ENCODE measurements at places on chromosomes 7 and 10.

GRCh38 chr7:154419344-154419743 lies 367.1 kb downstream of the DPP6 start:
- DNase-seq = no peak

- DNase-seq = peak; percentile 97
Observed at GRCh38 chr7:140640727-140641523, at the start of gene DENND2A. TSS of gene DENND2A (minus strand) at chr7:140640813. CDS start at chr7:140602397, 38,416 bp downstream.

DNA sequence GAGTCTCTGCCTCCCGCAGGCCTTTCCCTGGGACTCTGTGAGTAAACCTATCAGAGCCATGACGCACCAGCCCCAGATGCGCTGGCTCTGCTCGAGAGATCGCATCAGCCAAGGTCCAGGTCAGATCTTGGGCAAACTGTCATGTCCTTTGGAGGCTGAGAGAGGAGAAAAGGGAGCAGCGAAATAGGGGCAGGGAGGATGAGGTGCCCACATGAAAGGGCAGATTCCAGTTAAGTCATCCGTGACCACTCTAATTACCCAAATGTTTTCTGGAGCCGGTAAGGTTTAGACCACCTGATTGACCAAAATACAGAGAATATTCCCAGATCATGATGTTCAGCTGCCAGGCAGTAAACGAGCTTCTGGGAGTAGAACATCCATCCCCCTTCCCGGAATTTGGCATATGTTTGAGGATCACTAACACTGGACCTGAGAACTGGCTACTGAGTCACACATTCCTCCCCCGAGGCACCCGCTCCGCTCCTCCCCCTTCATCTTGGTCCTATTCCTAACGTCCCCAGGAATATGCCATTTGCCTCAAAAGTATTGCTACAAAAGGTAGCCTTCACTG lies 88.0 kb downstream of the FGFR2 start:
- DNase-seq = peak; percentile 95

DNA sequence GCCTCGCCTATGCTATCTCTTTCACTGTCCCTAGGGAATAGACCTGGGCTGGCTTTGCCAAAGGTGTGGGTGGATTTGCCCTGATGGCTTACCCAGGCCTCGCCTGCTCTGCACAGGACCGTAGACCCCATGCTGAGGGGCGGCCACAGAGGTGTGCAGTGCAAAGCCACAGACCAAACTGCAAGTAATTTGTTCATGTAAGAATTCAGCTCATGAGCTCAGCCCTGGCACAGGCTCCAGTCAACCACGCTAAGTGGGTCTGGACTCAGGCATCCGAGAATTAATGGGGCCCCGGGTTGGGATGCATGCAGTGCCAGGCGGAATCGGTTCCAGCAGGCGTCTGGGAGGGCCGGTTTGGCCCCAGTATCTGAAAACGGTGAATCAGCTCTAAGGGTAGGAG lies 445.2 kb downstream of the DNAJB6 start:
- no peak for DNase-seq

- peak; percentile 2 for DNase-seq
Observed at GRCh38 chr10:110568055-110568735, 700 bp downstream of the SMC3 start.

DNA sequence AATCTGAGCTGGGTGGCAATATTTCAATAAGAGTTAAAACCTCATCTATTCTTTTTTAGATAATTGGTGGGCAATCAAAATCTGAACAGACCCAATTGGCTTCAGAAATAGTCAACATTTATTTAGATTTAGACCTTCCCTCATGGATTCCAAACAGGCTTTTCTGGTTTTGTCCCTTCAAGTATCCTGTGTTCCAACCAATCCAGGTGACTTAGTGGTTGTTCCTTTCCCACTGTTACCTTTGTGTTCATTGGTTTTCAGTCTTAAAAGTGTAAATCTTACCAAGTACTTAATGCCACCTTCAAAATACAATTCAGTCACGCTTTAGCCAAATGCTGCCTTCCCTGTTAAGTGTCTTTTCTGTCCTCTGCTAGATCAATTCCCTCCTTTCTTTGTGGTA lies 85.9 kb downstream of the AHR start:
- DNase-seq = peak; percentile 54

- DNase-seq = peak; percentile 6
Observed at GRCh38 chr7:18648849-18649758, 153.6 kb downstream of the HDAC9 start.

DNA sequence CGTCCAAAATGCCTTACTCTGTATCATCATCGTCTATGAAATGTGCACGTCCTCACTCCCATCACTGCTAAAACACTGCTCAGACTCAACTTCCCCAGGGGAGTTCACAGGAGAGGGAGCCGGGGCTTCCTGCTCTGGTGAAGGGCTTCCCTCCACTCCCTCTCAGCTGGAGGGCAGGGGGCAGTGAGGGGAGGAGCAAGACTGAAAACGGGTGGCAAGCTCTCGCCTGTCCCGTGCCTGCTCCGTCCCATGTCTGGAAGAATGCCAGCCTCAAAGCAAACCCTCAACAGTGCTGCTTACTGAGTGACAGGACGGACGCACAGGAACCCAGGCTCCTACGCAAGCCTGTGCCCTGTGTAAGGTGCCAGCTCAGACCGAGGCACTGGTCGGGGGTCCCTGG lies 25.1 kb downstream of the PRKAG2 start:
- DNase-seq = no peak

DNA sequence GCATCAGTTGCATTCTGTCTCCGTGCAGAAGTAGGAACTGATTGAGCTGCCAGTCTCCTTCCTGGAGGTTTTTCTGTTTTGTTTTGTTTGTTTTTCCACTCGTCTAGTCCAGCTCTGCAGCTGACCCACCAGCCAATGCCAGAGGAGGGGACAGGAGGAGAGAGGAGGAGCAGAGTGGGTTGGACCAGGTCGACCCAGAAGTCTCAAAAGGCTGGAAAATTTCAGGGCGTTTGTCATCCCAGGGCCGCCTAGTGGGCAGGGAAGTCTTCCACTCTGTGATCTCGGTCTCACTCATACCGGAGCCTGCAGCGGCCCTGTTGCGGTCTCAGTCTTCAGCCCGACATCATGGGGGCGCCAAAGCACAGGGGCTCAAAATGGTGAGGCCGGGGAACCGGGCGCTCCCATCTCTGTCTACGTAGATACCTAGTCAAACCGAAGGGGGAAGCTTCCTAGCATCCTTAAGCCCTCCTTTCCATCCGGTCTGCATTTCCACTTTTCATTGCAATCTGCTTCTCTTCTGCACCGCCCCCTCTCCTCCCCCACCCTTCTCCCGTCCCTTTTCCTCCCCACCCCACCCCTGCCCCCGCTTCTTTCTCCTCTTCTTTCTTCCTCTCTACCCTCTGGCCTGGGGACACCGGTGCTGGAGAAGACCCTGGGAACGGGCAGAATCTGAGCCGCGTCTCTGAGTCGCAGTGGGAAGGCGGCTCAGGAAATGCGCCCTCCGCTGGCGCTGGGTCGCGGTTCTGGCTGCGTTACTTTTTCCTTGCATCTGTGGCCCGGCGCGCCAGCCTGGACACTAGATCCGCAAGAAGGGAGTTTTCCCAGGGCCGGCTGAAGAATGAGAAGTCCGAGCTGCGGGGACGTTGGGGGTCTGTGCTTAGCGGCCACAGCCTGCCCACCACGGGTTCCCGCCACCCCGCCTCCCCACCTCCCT lies 16.2 kb upstream of the PAX2 start:
- DNase-seq = peak; percentile 61

DNA sequence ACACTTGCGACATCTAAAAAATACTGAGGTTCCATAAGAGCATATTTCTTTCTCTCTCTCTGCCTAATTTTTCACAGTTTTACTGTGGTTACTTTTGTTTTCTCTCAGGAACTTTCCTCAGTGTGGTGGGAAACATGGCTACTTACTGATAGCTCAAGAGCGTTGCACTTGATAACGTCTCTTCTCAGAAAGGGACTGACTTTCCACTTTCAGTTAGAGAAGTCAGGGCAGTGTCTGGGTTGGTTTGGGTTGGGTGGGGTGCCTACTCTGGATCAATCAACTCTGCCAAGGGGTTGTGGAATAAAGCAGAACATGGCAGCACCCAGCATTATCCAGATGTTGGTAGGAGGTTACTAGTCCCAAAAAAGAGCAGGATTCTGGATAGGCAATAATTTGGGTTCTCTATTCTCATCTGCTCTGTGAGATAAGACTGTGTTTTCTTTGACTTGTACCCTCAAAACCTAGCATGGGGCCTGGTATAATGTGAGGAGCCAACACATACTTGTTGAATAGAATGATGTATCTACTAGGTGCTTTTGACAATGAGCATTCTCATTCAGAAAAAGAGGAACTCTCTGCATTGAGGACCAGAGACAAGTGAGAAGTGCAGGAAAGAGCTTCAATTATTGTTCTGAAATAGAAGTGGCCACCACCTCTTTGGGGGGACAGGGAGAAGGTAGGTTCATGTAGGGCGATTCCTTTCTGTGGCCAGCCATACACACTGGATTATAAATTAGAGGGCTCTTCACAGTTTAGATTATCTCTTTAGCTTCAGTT lies 315.7 kb downstream of the REEP3 start:
- no peak for DNase-seq

GRCh38 chr10:47454780-47455058 lies 29.2 kb downstream of the ANXA8 start:
- no peak for DNase-seq

GRCh38 chr10:77072361-77072835 lies 565.2 kb downstream of the KCNMA1 start:
- no peak for DNase-seq

GRCh38 chr10:43453266-43453831 lies 16.4 kb downstream of the ZNF487 start:
- DNase-seq = no peak

GRCh38 chr10:127797339-127797738 lies 60.4 kb downstream of the FOXI2 start:
- DNase-seq = no peak

DNA sequence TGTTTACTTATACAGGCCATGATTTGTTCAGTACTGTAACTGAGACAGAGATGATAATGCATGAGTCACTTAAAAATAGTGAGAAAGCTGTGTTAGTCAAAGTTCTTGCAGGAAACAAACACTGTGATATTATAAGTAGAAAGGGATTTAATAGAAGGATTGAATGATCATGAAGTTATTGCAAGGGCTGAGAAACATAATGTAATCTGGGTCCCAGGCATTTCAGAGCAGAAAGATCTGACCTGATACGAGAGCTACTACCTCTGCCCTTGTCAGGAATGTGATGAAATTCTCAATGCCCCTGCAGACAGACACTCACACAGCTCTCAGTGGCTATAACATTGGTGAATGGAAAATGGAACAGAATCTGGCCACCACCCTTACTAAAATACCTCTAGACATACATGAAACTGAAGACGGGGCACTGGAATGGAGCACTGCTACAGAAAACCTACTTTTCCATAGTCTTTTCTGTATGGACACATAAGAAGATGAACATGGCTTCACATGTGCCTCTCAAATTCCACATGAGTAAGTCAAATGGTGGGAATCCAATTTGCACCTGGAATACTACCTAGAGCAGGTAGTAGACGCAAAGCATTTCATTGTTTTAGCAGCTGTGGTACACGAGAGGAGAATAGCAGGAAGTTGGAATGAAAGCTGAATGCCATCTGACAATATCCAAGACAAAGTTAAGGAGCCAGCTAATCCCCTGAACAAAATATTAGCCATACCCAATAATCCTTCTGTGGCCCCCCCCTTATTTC lies 19.1 kb upstream of the VWDE start:
- no peak for DNase-seq

DNA sequence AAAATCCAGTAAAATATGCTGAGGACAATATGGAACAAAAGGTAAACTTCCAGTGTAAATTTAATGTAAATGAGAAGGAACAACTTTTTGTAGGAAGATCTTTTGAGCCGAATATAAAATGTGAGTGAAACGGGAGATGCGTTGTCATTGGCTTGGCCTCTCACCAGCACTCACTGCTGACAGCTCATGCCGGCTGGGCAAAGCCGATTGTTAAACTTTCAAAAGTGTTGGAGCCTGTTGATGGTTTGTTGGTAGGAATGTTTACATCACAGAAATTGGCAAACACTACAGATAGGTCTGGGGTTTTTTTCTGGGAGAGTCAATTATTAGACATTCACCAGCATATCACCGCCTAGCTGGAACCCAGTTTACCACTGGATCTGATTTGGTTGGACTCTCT lies 6.1 kb downstream of the PSTK start:
- DNase-seq = no peak

DNA sequence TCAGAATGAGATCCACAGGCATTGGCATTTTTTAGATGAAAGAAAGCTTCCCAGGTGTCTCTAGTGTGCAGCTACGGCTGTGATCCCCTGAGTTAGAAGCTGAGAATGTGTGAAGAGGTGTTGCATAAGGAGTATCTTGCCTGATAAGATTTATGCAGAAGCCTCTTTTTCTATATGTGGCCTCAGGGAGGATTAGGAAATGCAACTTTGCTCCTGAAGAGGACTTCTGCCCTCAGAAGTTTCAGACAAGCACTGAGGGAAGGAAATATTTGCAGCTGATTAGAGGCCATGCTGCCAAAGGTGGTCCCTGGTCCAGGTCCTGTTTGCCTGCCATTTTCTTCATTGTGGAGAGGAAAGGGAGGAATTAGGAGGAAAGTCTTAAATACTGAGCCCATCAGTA lies 551.8 kb downstream of the PHTF2 start:
- peak; percentile 44 for DNase-seq

GRCh38 chr10:79285315-79286197 lies 61.7 kb upstream of the PPIF start:
- DNase-seq = no peak
